ENCODE measurements at places on chromosomes 2 and 18.

GRCh38 chr2:143398781-143399180 is 269.6 kb downstream of the ARHGAP15 start:
- no peak for DNase-seq

GRCh38 chr2:195021711-195022507 is 635.1 kb upstream of the SLC39A10 start:
- peak; percentile 2 for DNase-seq

DNA sequence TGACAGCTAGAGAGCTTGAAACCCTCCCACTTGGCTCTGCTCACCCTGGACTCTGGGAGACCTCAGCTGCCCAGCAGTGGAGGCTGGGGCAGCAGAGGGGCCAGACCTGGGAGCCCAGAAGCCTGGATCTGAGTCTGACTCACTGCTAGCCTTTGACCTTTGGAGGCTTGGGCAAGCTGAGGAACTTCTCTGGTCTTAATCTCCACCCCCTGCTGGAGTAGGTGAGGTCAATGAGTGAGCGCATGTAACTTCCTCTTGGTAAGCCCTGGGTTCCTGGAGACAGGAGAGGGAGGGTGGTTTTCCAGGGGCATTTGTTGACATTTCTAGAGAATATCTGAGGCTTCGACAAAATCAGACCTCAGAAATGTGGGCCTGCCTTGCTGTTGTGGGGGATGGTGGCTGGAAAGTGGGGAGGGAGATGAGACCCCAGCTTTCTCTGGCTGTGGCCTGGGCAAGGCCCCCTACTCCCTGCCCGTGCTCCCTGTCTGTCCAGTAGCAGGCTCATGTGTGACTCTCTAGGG is 73.0 kb upstream of the YWHAQ start:
- peak; percentile 94 for DNase-seq

- DNase-seq: peak; percentile 52
These were observed 1.0 kb upstream of the ZNF532 start for GRCh38 chr18:58863539-58864145.
